HAP-1 (cell line): ENCODE measurements at places on chromosomes 11 and 22.

- no peak for DNase-seq
Observed at GRCh38 chr11:103924166-103925013, 112.0 kb upstream of the DDI1 start.

DNA sequence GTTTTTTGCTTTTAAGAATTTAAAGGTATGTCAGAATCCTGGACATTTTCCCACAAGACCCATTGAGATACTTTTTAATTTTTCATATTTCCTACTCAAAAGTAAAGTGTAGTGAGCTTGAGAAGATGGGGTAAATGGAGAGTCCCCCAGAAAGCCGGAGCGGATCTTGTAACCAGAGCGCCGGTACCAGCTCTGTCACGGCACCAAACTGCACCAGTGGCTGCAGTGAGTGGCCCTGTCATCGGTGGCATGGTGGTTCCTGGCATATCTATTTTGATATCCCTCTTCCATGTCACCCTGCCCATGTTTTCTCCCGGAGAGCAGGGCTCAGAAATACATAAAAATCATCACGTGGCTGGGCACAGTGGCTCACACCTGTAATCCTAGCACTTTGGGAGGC lies 19.3 kb downstream of the DDX25 start:
- no peak for DNase-seq

DNA sequence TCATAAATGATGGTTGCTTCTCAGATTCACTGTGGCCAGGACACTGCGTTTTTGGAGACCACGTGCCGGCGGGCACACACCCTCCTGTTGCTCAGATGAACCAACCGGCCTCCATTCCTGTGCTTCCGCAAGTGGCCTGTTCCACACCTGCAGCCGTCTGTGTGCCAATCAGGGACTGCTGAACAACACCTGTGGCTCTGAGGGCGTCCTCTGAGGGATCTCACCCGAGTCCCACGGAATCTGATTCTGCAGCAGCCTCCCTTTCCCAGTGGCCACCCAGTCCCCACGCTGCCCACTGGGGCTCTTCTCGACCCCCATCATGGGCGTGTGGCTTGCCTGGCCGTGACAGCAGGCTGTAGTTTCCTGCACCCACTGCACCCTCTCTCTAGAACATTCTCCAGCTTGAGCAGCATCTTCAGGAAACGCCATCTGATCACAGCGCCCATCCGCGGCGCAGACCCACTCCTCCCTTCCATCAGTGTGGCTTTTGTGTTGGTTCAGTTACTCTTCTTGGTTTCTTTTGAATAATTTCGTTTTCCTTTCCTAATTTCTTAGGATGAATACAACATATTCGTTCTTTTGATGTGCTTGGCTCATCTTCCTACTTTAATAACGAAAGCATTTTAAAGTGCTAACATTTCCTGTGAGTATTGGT lies 100.3 kb upstream of the SLC22A12 start:
- DNase-seq = no peak

- no peak for DNase-seq
Observed at GRCh38 chr22:17108256-17109112, 12.7 kb downstream of the TMEM121B start.

GRCh38 chr22:49657275-49657973 lies 170.2 kb downstream of the BRD1 start:
- DNase-seq = peak; percentile 91

DNA sequence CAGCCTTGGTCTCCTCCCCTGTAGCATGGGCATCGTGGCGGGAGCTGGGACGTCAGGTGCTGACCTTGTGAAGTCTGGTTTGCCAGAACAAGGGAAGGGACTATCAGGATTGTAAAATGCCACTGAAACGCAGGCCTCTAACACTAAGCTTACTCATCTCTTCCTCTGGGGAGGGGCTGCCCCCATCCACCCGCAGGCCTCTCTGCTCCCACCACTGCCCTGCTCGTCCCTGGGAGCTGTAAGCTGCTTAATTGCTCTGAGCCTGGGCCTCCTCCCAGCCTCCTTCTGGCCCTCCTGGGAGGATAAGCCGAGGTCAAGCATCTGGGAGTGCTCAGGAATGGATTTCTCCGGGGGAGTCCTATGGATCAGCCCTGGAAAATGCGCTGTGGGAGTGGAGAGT lies 8.4 kb downstream of the SHISAL1 start:
- no peak for DNase-seq
